Breast epithelium (tissue), 4 donors: ENCODE measurements at places on chromosomes 11 and 22.
A peak's percentile ranks its signal among the peaks of the same experiment; 100 is the strongest.

DNA sequence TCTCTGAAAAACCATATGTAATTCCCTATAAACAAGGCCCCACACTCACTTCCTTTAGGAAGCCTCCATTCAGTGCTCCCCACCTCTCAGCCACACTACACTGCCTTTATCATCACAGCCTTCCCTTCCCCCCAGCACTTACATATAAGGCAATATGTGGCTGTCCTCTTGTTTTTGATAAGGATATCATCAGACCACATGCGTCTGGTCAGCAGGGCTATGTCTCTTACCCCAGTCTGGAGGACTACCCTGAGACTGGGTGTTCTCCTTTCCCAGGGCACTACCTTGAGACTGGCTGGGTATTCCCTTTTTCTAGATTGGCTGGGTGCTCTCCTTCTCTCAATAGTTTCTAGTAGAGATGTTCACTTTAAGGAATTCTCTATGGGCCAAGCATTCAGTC lies 7.8 kb downstream of the KCNE3 start:
- DNase-seq, result no peak
- no peak overlapping the region for H3K4me3 ChIP-seq
- no peaks in the 10 kb centered on the region for H3K36me3 ChIP-seq
- no peaks in the 10 kb centered on the region for H3K27me3 ChIP-seq
- H3K4me1 ChIP-seq, result no peaks in the 10 kb centered on the region
- H3K27ac ChIP-seq, result no peak overlapping the region

DNA sequence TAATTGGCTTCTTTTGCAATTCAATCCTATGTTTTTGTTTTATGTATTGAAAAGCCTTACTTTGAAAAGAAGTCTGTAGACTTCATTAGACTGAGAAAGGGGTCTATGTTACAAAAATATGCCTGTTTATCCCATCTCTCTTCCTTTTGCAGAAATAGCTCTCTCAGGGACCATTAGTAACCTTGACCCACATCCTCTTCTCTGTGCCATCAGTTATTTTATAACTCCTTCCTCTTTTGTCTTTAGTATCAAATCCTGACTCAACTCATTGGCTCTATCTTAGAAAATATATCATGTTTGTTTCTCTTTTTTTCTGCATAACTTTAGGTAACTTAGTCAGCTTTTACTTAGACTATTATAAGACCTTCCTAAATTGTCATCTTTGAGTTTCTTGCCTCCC lies 20.3 kb downstream of the ZC3H12C start:
- H3K4me3 ChIP-seq, result no peak overlapping the region
- no peak for DNase-seq
- H3K36me3 ChIP-seq, result no peaks in the 10 kb centered on the region
- H3K27me3 ChIP-seq, result no peaks in the 10 kb centered on the region
- H3K4me1 ChIP-seq, result no peaks in the 10 kb centered on the region
- no peak overlapping the region for H3K27ac ChIP-seq

DNA sequence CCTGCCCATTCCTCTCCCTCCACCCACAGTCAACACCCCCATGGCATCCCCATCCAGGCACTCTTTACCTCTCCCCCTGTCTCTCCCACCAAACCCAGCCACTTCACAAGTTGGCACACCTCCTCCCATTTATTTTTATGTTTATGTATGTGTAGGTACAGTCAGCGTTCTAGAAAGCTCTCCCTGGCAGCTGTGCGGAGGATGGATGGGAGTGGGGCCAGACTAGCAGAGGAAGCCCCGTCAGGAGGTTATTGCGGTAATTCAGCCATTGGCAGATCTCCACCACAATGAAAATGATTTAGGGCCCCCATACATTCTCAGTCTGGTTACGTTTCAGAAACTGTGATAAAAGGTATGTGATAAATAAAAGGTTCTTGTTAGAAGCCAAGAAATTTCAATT lies 51.3 kb downstream of the BTG4 start:
- H3K27ac ChIP-seq, result no peak overlapping the region
- no peaks in the 10 kb centered on the region for H3K4me1 ChIP-seq
- DNase-seq, result no peak
- H3K27me3 ChIP-seq, result no peaks in the 10 kb centered on the region
- H3K4me3 ChIP-seq, result no peak overlapping the region

- DNase-seq, result no peak
- H3K27me3 ChIP-seq, result no peaks in the 10 kb centered on the region
- no peak overlapping the region for H3K4me3 ChIP-seq
- H3K27ac ChIP-seq, result no peak overlapping the region
- H3K36me3 ChIP-seq, result no peaks in the 10 kb centered on the region
Observed at GRCh38 chr11:59429924-59430516, 3.8 kb upstream of the OR5A2 start.

DNA sequence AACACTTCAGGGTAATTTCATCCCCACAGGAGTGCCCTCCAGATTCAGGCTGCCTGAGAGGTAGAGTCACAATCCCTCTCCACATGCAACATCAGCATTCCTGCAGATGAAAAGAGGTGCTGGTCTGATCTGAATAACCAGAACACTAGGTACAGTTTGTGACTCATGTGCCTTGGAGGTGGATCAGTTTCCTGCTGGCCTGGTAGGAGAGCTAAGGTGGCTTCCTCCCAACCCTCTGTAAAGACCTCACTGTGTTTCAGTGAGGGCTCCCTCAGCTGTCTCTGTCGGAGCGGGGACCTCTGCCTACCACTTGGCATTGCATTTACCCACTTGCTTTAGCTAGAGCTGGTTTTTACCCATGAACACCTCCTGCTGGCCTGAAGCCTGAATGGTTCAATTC lies 7.6 kb downstream of the OR9G1 start:
- no peak for DNase-seq
- no peaks in the 10 kb centered on the region for H3K36me3 ChIP-seq
- H3K4me3 ChIP-seq, result no peak overlapping the region
- no peaks in the 10 kb centered on the region for H3K27me3 ChIP-seq
- H3K27ac ChIP-seq, result no peak overlapping the region
- H3K4me1 ChIP-seq, result no peaks in the 10 kb centered on the region

GRCh38 chr11:1776331-1776851 lies 12.7 kb upstream of the CTSD start:
- no peaks in the 10 kb centered on the region for H3K36me3 ChIP-seq
- H3K27ac ChIP-seq, result no peak overlapping the region
- no peaks in the 10 kb centered on the region for H3K4me1 ChIP-seq
- DNase-seq, result no peak
- H3K4me3 ChIP-seq, result no peak overlapping the region

- no peak overlapping the region for H3K27ac ChIP-seq
- no peaks in the 10 kb centered on the region for H3K36me3 ChIP-seq
- no peak for DNase-seq
- H3K4me3 ChIP-seq, result no peak overlapping the region
- no peaks in the 10 kb centered on the region for H3K4me1 ChIP-seq
Observed at GRCh38 chr22:28019881-28020861, 101.1 kb upstream of the PITPNB start.

- no peaks in the 10 kb centered on the region for H3K27me3 ChIP-seq
- H3K36me3 ChIP-seq, result no peaks in the 10 kb centered on the region
- H3K4me3 ChIP-seq, result peak overlapping the region; percentile 85
- peak overlapping the region; percentile 92 for H3K27ac ChIP-seq
- no peaks in the 10 kb centered on the region for H3K4me1 ChIP-seq
Observed at GRCh38 chr11:117145393-117145761, 1.3 kb downstream of the PAFAH1B2 start.

DNA sequence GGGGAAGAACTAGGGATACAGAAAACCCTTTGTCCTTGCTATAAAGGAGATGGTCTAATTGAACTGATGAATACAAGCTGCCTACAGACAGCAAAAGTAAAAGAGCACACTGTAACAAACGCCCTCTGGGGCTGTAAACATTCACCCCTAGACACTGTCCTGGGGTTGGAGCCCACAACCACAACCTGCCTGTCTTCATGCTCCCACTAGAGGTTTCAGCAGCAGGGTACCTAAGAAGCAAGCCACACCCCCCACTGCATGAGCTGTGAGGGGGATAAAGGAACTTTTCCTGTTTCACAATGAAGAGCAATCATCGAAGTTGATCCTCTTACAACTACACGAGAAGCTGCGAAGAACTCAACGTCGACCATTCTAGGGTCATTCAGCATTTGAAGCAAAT lies 90.5 kb upstream of the LUZP2 start:
- no peak overlapping the region for H3K27ac ChIP-seq
- H3K4me1 ChIP-seq, result no peaks in the 10 kb centered on the region
- no peaks in the 10 kb centered on the region for H3K36me3 ChIP-seq
- no peak for DNase-seq
- H3K4me3 ChIP-seq, result no peak overlapping the region

DNA sequence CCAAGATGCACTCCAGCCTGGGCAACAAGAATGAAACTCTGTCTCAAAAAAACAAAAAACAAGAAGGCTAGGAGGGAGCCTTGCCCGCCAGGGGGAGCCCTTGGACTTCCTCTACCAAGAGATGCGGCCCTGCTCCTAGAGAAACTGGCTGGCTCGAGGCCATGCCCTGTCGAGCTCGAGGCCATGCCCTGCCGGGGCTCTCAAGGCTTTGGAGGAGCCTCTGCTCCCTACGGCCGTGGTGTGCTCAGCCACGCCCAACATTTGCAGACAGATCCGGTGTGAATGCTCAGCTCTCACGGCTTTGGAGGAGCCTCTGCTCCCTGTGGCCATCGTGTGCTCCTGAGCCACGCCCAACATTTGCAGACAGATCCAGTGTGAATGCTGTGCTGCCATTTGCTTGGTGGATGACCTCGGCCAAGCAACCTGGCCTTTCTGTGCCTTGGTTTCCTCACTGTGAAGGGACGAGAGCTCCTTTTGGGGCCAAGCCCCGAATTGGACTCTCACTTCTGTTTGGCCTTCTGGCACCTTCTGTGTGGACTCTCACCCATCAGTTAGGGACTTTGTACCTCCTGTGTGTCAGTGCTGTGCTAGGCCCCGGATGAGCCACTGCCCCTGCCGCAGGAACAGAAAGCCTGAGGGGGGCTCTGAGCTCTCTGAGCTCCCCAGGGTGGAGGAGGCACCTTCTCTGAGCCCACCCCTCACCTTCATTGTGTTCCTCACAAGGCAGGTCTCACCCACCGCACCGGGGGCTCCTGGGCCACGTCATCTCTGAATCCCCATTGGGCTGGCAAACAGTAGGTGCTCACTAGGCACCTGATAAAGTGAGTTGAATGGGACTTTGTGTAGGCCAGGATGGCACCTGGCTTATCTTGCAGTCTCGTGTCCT lies 14.1 kb downstream of the C11orf24 start:
- no peaks in the 10 kb centered on the region for H3K27me3 ChIP-seq
- H3K4me1 ChIP-seq, result no peaks in the 10 kb centered on the region
- H3K4me3 ChIP-seq, result peak overlapping the region; percentile 47
- no peaks in the 10 kb centered on the region for H3K36me3 ChIP-seq
- no peak overlapping the region for H3K27ac ChIP-seq
